ENCODE measurements at places on chromosomes 4 and X.

GRCh38 chr4:15162465-15163283 is 160.4 kb downstream of the CPEB2 start:
- DNase-seq = peak; percentile 9

DNA sequence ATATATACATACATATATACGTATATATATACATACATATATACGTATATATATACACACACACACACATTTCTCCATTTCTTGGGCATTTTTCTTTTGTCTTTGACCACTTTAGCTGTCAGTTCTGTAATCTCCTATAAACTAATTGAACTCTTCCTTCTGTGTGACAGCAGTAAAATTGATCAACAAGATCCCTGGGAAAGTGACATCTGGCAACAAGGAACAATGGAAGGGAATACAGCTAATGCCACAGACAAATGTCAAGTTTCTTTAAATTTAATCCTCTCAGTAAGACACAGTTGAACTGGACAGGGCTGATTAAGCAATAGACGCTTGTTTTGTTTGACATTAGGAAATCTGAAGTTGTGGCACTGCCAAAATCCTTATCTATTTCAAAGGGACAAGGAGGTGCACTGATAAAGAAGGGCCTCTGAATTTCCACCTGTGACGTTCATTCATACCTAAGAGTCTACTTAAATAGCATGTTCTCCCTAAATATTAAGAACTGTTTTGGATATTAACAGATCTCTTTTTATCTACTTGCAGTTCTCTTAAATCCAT is 126.9 kb downstream of the RNF150 start:
- no peak for DNase-seq

- DNase-seq = peak; percentile 91
These were observed 208.9 kb downstream of the NWD2 start for GRCh38 chr4:37453281-37453998.

DNA sequence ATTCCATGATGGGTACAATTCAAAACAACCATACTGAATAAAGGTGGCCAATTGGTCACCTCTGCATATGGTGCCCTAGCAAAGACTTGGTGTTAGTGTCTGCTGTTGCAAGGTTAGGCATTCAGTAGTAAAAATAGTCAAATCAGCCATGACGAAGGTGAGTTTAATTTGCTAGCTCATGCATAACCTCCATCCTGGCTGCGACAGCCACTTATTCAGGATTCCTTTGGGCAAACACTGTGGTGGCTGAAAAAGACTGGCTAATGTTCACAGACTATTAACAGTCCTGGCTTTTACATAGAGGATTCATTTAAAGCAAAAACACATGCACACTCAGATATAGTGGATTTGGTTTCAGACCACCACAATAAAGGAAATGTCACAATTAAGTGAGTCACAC is 34.8 kb upstream of the MAP9 start:
- no peak for DNase-seq

GRCh38 chr4:108372681-108373080 is 203.9 kb upstream of the LEF1 start:
- DNase-seq = no peak

DNA sequence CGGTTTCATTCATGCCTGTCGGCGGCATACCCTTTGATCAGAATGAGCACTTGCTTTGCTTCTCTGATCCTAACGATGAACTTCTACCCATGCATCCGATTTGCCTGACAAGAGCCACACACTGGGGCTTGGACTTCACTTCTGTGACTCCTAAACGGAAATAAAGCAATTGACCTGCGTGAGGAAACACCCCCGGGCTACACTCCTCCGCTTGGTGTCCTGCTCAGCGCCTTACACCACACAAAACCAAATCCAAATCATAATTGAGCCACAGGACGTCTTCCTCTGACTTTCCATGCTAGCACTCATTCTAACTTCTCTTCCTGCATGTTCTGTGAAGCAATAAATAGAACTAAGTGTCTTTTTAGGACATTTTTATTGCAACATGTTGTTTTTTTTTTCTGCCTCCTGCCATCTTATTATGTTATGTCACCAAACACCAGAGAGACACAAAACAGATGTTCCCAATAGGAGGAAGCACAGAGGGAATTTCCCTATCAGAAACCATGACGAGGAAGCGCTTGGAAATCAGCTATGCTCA is 110.8 kb upstream of the FAM9B start:
- DNase-seq = no peak

- peak; percentile 29 for DNase-seq
These were observed 9.6 kb downstream of the BMP3 start for GRCh38 chr4:81040012-81040659.

DNA sequence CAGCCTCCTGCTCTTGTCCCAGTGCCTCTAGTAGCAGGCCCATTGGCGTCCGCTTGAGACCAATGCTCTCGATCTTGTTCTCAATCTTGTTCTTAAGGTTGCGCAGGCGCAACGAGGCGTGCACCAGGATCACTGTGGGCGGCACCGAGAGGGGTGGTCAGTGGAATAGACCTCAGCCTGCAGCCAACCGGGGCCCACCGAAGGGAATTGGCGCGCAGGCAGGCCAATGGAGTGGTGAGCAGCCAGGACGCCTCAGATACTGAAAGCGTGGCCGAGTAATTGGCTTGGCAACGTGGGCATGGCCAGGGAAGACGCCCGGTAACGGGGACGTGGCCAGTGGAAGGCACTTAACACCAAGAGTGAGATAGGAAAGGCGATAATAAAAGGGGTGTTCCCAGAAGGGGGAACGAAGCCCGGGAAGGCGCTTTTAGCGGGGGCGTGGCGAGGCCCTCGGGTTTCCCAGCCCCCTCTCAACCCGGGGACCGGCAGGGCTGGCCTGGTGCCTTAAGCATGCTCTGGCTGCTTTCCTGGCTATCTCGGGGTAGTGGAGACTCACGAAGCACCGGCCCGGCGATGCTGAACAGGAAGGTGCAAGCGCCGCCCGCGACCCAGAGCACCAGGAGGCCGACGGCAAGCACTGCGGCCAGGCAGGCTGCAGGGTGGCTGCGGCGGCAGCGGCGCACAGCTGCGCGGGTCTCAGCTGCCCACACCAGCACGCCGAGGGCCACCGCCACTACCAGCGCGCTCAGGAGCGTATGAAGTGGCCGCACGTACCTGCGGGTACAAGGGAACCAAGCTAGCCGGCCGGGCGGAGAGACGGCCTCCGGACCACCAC is 1.7 kb downstream of the PRAF2 start:
- DNase-seq = peak; percentile 64

DNA sequence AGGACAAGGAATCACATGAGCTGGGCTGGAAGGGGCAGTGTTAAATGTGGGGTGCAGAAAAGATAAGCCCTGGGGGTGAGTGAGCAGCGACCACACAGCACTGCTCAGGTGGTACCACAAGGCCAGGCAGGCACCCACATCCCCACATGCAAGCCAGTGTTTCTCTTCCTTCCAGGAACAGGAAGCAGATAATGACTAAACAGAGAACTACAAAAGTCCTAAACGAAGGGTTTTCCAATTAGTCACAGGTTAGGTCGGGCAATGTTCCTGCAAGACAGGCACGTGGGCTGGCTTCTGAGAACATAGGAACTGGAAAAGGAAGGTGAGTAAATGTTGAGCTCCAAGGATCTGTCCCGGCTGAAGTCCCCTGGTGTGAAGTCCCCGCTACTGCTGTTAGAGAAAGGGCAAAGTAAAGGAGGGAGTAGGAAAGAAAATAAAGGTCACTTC is 19.5 kb downstream of the RELL1 start:
- DNase-seq = peak; percentile 11

DNA sequence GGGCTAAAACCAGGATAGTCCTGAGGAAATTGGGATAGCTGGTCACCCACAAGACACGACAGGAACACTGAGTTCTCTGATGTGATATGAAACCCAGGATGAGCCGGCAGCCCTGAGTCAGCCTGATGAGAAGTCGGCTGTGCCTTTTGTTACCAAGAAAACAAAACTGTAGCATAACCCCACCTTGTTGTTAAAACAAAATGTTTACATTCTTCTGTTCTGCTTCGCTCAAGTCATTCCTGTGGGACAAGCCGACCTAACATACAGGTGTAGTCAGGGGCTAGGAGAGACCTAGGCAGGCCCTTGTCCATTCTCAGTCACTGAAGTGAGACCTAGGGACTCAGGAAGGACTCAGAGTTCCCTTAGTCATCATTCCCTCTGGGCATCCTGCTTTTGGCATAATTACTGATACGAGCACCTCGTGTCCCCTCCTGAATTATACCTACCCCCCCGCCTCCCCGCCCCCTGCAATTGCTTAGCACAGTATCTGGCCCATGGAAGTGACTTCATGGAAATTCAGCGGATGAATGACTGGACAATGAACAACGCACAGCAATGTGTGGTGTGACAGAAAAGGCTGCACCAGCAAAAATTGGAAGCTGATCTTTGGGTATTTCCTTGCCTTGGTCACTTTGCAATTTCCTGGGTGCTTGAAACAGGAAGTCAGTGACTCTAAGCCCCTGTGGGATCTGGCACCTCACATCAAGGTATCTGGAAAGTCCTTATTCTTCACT is 31.9 kb upstream of the TLR2 start:
- no peak for DNase-seq

GRCh38 chr4:77043507-77044136 is 32.2 kb downstream of the CCNI start:
- no peak for DNase-seq

DNA sequence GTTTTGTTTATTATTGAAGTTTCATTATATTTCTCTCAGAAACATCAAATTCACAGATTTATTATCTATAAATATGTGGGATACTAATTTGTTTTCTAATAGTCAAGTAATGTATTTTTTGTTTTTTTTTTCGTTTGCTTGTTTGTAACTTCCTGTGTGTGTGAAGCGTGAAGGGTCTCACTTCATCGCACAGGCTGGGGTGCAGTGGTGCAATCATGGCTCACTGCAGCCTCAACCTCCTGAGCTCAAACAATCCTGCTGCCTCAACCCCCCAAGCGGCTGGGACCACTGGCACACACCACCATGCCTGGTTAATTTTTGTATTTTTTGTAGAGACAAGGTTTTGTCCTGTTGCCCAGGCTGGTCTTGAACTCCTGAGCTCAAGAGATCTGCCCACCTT is 55.1 kb downstream of the SH3RF1 start:
- no peak for DNase-seq

GRCh38 chr4:11497212-11497806 is 68.6 kb upstream of the HS3ST1 start:
- DNase-seq = no peak

- no peak for DNase-seq
These were observed 1477.0 kb downstream of the PCDH7 start for GRCh38 chr4:32196950-32197688.

DNA sequence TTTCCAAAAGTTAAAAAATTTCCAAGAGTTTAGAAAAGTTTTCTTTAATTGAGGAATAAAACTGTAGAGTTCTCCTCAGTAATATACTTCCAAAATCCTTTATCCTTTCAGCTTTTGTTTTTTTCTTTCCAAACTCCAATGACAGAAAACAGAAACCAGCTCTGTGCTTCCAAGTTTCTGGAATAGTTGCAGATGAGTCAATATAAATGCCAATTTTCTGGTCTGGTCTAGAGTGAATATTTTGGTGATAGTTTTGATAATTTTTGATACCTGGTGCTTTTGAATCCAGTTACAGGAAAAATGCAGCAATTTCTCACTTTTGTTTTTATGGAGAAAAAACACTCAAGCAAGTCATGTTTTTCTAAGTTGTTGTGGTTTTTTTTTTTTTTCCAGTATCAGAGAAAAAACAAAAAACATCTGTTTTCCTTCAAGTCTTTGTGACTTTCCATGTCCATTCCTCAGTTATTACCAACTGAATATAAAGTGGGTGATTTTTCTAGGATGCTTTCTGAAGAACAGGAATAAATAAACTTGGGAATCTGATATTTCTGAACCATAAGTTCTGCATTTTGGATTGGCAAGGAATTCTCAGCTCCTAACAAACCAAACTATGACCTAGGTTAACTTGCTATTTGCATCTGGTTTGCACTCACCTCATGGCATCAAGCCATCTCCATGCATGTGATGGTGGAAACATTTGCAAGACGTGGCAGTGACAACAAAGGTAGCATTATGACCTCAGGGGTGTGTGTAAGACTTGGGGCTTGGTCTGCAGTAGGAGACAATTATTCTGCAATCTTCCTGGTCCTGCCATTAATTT is 139.1 kb downstream of the VEGFC start:
- DNase-seq = no peak

- peak; percentile 20 for DNase-seq
These were observed 132.7 kb downstream of the CPZ start for GRCh38 chr4:8725071-8725841.

- DNase-seq = no peak
These were observed 23.5 kb upstream of the SLC34A2 start for GRCh38 chr4:25632135-25632534.

DNA sequence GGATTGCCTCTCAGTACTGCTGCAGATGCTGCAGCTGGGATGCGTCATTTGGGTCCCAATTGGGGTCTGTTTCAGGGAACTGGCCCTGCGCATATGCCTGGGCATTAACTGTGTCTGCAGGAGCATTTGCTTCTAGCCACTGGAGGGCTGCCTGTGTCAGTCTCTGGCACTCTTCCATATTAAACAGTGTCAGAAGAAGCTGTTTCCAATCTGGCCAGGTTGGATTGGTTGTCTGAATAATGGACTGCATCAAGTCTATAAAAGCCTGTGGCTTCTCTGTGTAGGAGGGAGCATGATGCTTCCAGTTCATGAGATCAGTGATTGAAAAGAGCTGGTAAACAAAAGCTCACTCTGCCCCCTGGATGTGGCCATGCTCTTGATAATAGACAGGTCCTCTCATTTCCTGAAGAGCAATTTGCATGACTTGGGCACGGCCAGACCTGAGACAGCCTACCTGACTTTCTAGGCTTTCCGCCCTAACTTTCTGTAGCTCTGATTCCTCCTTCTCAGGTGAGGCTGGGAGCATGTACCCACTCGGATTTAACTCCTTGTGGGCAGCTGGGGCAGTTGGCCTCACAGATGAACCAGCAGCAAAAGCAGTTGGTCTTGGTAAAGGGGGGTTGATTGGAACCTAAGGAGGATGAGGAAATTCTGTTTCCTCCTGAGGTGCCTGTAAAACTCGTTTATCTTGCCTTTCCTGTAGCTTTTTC is 29.2 kb downstream of the SULT1E1 start:
- no peak for DNase-seq

- no peak for DNase-seq
These were observed 9.8 kb upstream of the ZNF157 start for GRCh38 chrX:47360423-47361179.

DNA sequence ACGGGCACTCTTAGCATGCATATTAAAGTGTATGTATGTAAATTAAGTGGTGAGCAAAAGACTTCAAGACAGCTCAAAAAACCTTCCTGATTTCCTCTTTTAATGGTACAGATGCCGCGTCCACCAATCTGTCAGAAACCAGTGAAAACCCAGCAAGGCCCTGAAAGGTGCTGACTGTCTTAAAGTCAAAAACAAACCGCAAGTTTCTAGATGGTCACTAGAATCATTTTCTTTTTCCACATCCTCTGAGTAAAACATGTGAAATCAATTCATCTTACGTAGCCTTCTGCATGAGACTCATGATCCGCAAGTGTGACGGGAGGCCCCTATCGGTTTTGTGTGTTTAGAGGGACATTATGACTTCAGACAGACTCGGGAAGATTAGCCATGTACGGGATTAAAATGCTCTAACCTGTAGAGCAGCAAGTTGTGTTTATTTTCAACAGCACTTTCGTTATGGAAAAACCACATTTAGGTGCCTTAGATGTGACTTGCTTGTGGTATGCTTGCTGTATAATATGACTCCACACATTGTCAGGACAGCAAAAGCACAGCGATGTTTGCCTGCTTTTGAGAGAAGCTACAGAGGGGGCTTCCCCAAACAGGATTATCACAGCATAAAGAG is 88.2 kb upstream of the STS start:
- no peak for DNase-seq

All from iPS-NIHi11 (cell line).